Amniotic epithelial cell (primary cell): ENCODE measurements at places on chromosomes 6 and 20.

DNA sequence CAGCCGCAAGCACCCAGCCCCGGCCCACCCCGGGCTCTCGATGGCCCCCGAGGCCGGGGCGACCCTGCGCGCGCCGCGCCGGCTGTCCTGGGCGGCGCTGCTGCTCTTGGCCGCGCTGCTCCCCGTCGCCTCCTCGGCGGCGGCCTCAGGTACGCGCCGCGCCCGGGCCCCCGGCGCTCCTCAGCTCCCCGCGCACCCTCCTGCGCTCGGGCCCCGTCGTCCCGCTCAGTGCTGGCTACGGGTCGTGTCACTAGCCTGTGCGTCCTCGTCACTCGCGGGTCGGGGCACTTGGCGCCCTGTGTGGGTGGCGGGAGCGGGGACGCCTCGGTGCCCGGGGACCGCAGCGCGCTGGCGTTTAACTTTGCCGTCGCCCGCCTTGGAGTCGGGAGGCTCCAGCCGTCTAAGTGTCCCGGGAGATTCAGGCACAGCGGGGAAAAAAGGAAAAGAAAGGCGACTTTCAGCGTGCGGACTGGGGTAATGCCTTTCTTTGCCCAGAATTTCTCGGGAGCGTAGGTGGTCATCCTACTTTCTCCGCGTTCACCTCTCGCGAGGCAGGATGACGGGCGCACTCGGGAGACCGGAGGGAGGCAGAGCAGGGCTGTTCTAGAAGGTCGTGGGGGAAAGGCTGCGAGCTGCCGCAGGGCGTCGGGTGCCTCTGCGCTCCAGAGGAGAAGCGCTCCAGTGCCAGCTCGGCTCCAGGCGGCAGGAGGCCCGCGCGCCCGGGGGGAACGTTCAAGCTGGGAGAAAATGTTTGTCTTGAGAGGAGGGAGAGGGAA is 545 bp downstream of the FNDC1 start:
- no peak for DNase-seq

DNA sequence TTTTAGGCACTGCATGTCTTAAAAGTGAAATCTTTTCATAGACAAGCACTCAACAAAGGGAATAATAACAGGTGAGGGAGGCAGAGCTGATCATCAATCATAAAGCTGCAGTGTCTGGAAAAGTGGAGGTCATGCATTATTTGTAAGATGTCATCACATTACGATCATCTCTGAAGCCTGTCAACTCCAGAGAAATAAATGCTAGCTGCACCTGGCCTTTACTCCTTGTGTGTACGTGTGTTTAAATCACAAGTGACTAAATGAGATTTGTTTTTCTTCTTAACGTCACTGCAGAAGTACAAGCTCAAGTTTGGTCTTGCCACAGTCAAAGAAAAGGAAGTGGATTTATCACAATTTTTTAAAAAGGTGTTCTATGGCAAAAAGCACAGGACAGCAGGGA is 275.5 kb upstream of the SGK1 start:
- no peak for DNase-seq

DNA sequence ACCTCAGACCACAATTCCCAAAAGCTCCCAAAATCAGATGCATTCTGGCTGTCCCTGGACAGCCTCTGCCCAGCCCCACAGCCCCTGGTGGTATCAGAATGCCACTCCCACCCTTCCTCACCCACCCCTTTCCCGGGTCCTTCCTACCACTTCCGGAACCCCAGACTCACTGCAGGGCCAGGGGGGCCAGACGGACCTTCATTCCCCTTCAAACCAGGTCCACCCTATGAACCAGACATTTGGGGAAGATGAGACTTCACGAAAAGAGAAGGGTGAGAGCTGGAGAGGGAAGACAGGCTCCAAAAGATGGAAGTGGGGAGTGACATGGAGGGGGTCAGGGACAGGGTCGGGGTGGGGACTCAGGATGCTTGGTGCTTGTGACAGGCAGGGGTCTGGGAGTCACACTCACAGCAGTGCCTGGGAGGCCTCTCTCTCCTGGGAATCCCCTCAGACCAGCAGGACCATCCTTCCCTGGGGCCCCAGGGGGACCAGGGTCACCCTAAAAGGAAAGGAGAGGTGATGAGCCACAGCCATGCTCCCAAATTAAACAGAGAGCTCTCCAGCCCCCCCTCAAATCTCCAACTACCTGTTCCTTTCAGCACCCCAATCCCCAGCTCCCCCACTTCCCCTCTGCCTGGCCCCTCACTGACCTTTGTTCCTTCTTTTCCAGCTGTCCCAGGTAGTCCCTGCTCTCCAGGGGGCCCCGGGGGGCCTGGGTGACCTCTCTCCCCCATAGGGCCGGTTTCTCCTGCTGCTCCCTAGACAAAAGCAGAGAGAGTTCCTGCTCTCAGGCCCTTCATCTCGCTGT is 20.2 kb downstream of the COL11A2 start:
- DNase-seq = no peak

DNA sequence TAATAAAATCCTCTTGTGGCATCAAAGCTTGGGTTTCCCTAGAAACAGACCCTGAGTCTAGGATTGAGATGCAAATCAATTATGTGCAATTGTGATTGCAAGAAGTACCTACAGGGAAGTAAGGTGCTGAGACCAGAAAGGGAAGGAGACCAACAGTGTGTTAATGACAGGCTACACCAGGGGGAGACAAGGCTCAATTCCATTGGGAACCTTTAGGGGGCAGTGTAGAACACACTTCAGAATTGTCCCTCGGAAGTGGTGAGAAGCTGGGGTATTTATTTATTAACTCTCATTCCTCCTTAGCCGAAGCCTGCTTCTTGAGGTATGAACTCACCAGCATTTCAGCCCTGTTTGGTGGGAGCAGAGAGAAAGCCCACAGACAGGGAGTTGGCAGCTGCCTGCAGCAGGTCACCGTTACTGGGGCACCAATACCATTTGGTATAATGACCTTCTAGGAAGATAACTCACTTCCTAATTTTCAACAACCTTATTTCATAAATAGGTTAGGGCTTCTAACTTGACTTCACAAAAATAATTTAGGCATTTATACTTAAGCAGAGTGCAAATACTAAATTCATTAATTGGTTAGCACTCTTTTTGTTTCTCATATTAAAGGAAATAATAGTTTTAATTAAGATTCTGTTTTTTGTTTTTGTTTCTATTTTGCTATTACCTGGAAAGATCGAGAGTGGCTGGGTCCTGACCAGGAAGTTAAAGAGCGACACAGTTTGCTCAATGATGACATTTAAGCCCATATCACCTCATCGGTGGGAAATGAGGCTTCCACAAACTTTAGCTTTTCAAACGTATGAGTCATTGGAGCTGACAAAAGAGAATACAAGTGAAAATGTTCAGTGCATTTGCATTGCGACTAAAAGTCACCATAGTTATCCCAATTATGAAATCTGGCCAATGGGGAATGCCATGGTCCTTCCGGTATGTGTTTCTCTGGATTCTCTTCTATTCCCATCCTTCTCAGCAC is 94.8 kb downstream of the BTBD3 start:
- peak; percentile 39 for DNase-seq

DNA sequence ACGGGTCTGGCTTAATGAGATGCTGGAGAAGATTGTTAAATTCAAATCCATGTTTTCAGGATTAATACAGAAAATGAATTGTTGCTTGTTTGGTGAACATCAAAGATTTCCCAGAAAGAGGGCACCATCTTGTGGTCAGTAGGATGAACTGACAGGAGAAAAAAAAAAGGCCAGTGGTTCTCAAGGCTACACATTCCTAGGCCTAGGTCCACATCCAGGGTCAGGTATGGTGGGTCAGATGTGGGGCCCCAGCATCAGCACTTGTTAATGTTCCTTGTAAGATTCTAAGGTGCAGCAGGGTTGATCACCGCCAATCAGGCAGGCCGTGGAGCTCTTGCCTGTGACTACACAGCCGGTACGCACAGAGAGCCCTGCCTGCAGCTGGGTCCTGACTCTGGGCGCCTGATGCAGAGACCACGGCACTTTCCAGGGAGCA is 34.0 kb upstream of the FOXO3 start:
- peak; percentile 55 for DNase-seq

DNA sequence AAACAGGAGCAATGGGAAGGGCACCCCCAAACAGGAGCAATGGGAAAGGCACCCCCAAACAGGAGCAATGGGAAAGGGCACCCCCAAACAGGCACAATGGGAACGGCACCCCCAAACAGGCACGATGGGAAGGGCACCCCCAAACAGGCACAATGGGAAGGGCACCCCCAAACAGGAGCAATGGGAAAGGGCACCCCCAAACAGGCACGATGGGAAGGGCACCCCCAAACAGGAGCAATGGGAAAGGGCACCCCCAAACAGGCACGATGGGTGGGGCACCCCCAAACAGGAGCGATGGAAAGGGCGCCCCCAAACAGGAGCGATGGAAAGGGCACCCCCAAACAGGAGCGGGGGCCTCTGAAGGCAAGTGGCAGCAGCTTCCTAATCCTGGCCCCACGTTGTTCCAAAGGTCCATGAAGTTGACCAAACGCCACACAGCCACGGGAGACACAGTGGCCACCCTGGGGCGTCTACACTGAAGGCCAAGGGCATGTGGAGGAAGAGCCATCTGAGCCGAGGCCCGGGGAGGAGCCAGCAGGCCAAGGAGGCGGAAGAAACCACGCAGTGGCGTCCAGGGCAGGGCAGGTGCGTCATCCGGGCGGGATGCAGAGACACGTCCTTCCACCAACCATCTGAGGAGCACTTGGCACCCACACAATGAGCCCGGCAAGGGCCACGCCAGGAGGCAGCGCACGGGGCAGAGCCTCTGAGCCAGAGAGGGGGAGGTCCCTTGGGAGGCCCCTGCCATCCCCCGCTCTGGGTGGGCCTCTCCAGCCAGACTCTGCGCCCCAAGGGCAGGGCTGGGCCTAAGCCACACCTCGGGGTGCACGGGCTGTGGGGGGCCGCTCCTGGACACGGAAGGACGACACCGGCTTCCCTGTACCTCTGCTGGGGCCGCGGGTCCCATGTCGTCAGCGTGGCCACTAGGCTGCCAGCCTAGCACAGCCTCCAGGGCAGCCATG is 21.5 kb upstream of the NTSR1 start:
- no peak for DNase-seq
